A549 (cell line): ENCODE measurements at places on chromosomes 6 and 20. TPM values are rescaled to one million over a fixed set of nuclear protein-coding genes. Genes with fewer than 3 reads are reported as not detected.
A peak's percentile ranks its signal among the peaks of the same experiment; 100 is the strongest.

DNA sequence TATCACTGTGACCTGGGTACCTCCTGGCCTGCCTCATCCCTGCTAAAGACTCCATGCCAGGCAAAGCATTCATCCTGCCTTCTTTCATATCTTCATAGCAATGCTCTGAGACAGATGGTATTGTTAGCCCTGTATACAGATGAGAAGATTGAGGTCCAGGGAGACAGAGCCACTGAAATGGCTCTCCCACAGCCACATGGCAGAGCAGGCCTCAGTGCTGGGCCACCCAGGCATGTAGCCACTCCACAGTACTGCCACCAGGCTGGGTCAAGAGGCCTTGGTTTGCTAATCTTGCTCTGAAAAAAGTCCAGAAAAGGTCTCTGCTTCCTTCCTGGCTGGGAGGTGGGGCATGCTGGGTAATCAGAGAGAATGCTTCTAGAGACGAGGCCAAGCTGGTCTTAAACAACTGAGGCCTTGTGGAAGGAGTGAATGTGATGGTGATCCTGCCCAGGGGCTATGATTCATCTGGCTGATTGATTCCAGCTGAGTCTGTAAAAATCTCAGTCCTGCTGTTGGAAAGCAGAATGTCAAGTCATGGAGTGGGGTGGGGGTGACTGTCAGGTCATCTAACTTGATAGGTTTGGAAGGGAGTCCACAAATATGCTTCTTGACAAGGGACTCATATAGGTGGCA, 29.8 kb downstream of the HM13 start:
- DNase-seq, result no peak

DNA sequence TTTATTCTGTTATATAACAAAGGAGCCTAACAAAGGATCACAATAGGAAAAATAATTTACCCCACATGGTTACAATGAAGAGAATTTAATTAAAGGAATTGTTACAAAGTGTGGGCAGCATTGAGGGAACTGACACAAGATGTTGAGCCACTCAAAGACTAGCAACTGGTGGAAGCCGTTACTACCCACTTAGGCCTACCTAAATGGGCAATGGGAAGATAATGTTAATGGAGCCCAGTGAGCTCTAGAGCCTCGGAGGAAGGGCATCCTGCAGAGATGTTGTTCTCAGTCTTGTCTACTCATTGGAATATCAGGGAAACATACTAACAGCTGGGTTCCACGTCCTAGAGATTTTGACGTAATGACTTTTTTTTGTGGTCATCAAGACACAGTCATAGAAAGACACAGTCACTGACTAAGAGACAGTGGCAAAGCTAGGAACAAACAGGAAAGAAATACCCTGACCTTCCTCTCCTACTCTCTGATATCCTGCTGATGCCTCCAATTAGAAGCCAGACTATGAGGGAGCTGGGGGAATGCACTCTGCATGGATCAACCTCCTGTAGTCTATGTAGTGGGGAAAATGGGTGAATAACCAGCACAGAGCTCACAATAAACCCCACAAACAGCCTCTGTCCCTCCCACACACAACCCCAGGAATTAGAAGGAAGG, 523.8 kb upstream of the FLRT3 start:
- no peak for DNase-seq

DNA sequence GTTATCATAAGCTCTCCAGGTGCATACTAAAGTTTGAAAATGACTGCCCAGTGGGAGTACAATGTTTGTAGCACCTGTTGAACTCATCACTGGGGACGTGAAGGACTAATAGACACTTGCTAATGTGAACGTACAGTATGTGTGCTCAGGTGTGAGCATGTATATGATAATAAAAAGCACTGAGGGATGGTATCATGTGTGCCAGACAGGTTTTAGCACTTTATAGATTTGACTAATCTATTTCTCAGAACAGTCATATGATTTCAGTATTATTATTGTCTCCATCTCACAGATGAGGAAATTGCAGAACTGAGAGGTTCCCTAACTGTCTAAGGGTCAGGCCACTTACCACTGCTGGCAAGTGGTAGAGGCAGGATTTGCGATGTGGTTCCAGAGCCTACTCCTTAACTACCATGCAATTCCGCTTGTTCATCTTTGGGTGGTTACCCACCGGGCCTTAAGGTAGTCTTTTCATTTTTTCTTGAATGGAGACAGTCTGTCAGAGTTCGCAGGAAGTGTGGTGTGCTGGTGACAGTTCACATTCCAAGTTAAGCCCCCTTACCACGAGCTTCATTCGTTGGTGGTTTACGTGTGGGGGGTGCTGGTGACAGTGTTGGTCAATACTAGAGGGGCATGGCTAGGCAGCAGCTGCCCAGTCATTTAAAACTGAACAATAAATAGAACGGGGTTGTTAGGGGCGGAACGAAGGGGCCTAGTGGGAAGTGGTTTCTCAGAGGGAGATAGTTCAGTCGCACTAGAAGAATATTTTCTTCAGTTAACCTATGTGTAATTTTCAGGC, 46.8 kb downstream of the RREB1 start:
- DNase-seq, result no peak

DNA sequence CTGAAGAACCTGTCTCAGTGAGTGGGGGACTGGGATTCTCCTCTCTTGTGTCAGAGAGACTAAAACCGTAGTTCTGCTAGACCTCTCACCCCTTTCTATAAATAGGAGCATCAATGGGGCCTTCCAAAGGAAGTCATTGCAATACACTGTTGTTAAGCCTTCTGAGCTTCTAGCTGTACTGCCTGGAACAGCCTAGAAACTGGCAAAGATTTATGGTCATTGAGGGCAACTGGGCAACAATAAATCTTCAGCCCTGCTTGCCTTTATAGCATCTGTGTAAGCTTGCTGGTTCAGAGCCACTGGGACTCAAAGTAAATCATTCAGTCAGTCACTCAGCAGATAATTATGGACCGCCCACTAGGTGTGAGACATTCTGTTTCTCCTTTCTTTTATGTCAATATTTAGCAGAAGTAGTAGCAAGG, 53.2 kb downstream of the PPP1R14C start:
- no peak for DNase-seq

Gene NKAPL
- not detected in 3 replicates for polyA plus RNA-seq

DNA sequence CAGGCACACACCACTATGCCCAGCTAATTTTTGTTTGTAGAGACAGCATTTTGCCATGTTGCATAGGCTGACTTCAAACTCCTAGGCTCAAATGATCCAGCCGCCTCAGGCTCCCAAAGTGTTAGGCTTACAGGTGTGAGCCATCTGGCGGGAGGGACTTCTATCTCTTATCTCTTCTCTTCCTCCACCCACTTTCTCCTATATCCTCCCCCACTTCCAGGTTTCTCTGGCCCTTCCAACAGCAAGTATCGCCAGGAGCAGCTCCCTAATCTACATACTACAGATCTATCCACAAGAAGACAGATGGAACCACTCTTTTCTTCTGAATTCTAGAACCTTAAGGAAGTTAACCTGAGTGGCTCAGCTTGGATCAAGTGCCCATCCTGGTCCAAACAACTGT, 5.1 kb upstream of the TOP1 start:
- DNase-seq, result no peak

DNA sequence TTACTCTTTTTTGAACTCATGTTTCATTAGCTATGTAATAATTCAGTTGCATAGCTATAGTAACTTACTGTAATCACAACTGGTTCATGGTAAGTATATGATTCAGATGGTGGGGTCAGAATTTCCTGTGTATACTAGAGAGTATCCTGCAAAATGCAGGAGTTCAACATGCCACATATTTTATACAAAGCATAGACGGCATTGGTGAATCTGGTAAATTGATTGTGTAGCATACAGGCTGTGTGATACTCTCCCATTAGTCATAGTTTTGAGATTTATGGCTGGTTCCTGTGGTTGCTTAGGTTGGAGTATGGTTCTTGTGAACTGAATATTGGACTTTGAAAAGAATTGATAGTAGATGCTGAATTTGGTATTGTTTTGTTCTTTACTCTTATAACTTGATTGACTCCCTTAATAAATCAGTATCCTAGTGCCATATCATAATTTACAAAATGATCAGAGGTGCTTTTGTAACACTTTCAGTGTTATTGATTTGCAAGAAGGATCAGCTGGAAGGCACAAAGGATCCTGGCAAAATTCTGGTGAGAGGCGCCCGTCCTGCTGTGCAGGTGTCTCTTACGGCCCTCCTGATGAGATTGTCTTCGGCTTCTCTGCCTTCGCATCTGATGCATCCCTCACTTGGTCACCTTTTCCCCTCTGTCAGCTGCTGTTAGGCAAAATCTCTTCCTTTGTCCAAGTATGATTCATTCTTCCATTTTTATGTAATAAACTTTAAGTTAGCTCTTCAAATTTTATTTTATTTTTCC, 22.6 kb downstream of the SNX9 start:
- DNase-seq, result no peak

DNA sequence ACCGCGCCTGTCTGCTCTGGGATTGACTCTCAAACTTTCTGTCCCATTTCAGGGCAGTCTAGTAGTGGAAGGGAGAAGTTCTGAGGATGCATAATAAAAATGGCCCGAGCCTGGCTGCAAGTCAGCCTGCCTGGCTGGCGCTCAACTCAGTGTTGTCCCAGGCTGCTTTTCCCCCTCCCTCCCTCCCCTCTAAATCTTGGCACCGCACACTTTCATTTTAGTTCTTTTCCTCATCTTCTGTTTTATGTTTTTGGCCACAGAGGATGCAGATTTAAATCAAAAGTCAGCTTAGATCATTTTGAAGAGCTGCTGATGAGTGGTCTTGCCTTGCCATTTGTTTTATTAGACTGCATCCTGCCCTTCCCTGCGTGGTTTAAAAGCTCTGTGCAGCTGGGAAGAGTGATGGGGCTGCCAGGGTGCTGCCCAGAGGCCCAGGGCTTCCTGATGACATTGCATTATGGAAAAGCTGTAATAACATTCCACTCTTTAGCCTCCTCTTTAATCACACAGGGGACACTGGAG, 6.5 kb upstream of the UQCC2 start:
- DNase-seq, result no peak

DNA sequence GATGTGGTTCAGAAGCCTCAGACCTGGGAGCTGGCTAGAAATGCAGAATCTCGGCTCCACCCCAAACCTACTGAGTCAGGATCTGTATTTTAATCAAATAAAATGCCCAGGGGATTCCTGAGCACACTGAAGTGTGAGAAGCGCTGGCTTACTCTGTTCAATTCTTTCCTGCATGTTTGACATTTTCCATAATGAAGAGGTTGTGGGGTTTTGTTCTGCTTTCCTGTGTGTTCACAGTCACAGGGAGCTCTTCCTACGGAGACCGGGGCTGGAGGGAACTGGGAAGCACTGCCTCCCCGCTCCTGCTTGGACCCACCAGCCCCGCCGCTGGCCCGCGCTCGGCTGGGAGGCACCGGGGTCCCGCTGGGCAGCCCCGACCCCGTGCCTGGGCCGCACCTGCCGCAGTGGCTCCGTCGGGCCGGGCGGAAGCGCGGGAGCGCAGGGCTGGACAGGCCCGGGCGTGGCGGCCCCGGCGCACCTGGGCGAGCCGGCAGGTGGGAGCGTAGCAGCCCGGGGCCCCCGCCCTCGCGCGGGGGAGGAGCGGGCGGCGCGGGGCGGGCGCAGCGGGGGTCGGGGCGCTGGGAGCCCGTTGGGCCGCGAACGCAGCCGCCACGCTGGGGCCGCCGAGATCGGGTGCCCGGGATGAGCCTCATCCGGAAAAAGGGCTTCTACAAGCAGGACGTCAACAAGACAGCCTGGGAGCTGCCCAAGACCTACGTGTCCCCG, at the start of gene MAPK13:
TSS of gene MAPK13 (plus strand) at position 573 of the 726 bp plus-strand sequence. CDS start at position 643, 70 bp downstream.
- no peak for DNase-seq

Gene CST2
- polyA plus RNA-seq, result 0.13 TPM in 1 of 3 replicates, not detected in the others

DNA sequence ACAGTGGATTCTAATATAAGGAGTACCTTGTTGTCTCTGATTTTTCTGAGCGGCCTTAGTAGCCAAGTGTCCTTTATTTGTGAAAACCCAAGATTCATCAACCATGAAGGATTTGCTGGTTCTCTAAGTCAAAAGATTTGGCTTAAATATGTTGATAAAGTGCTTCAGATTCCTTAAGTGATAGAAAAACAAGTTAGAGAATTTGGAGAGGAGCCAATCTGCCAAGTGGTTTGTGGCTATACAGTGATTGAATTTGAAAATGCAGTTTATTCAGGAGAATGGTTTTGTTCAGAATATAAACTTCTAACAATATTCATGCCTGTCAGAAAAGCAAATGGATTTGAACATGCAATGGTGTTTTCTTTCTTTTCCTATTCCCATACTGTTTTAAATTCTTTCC, 54.8 kb downstream of the CAP2 start:
- no peak for DNase-seq

DNA sequence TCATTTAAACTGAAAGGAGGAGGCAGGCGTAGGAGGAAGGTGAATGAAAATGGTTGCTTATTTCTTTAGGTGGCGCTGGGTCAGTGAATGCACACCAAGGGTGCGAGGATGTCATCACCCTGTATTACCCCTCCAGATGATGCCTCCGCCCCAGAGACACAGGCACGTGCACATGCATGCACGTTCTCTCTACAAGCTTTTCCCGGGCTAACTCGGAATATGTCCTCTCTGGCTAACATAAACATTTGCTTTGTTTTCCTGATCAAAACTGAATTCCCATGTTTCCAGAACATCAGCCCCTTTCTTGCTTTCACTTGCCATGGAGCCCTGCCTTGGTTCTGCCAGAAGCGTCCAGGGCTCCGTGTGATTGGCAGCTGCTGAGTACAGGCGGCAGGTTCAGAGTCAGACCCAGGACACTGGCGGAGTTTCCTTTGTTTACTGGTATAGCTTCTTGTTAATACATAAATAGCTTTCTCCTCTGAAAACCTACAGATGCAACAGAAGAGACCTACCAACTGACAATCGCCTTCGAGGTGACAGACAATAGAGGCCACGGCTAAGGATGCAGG, 131.2 kb upstream of the RPS6KA2 start:
- no peak for DNase-seq

DNA sequence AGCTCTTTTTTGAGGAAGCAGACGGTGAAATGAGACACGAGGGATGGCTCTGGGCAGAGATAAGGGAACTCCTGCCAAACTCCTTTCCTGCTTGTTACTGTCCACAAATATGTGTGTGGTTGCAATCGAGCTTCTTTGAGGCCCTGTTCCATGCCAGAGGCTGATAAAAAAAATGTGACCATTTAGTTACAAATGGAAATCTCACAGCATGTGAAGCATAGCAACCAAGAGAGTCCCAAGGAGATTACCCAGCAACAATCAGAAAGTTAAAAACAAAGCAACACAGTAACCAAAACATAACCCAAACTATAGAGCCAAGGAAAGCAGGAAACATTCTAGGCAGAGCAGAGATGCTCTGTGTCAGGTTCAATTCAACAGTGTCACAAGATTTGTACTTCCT, 35.4 kb upstream of the HMGN3 start:
- peak; percentile 10 for DNase-seq

- DNase-seq, result no peak
These were observed 231.7 kb upstream of the PRND start for GRCh38 chr20:4490045-4490444.

Gene RBBP8NL
- not detected in 3 replicates for polyA plus RNA-seq

Gene PI16
- polyA plus RNA-seq, result not detected in 3 replicates

Gene CDH4
- polyA plus RNA-seq, result 9.7 to 10.6 TPM (median 10.3 TPM) in 3 replicates
